ENCODE measurements at places on chromosomes 5 and 9. TPM values are rescaled to one million over a fixed set of nuclear protein-coding genes. Genes with fewer than 3 reads are reported as not detected.
A peak's percentile ranks its signal among the peaks of the same experiment; 100 is the strongest.

The TLR4 gene
- total RNA-seq, result 23.0 TPM

DNA sequence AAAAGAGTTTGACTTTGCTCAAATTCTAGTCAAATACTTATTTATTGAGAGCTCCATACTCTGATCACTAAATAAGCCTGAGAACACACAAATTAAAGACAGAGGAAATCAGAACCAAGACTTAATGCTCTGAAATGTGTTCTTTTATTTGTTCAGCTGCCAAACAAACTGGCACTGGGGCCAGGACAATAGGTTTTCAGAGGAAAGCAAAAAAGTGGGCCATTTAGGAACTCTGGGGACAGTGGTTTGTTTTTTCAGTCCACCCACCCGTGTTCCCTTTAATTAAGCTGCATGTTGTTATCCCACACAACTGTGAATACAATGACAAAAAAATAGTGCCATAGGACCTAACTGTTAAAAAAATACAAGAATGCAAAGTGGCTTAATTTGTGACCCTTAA lies 95.4 kb upstream of the RETREG1 start:
- no peaks in the 10 kb centered on the region for H3K36me3 ChIP-seq
- no peak overlapping the region for H3K27ac ChIP-seq
- H3K4me3 ChIP-seq, result no peak overlapping the region
- DNase-seq, result no peak

- H3K36me3 ChIP-seq, result no peaks in the 10 kb centered on the region
- H3K4me1 ChIP-seq, result no peaks in the 10 kb centered on the region
- no peaks in the 10 kb centered on the region for H3K27me3 ChIP-seq
- H3K27ac ChIP-seq, result no peak overlapping the region
- DNase-seq, result no peak
- no peak overlapping the region for H3K4me3 ChIP-seq
Observed at GRCh38 chr5:17065458-17065857, 129.4 kb upstream of the MYO10 start.

- peaks cover 13% of the 10 kb centered on the region for H3K27me3 ChIP-seq
- no peak overlapping the region for H3K4me3 ChIP-seq
- DNase-seq, result no peak
Observed at GRCh38 chr5:33944543-33945132, 8.5 kb downstream of the RXFP3 start.

- no peak overlapping the region for H3K4me3 ChIP-seq
- no peaks in the 10 kb centered on the region for H3K4me1 ChIP-seq
- DNase-seq, result no peak
Observed at GRCh38 chr5:123524146-123524545, 12.2 kb downstream of the CSNK1G3 start.

The ADAMTS6 gene
- 1.4 TPM for total RNA-seq

GRCh38 chr5:158390577-158390976 lies 531.6 kb upstream of the CLINT1 start:
- H3K27me3 ChIP-seq, result no peaks in the 10 kb centered on the region
- H3K4me1 ChIP-seq, result no peaks in the 10 kb centered on the region
- no peak overlapping the region for H3K27ac ChIP-seq
- no peak for DNase-seq
- H3K4me3 ChIP-seq, result no peak overlapping the region
- no peaks in the 10 kb centered on the region for H3K36me3 ChIP-seq

GRCh38 chr9:95127249-95128176 lies 190.0 kb downstream of the FANCC start:
- no peak overlapping the region for H3K27ac ChIP-seq
- peak overlapping the region; percentile 25 for H3K4me3 ChIP-seq
- H3K4me1 ChIP-seq, result no peaks in the 10 kb centered on the region
- no peaks in the 10 kb centered on the region for H3K36me3 ChIP-seq

DNA sequence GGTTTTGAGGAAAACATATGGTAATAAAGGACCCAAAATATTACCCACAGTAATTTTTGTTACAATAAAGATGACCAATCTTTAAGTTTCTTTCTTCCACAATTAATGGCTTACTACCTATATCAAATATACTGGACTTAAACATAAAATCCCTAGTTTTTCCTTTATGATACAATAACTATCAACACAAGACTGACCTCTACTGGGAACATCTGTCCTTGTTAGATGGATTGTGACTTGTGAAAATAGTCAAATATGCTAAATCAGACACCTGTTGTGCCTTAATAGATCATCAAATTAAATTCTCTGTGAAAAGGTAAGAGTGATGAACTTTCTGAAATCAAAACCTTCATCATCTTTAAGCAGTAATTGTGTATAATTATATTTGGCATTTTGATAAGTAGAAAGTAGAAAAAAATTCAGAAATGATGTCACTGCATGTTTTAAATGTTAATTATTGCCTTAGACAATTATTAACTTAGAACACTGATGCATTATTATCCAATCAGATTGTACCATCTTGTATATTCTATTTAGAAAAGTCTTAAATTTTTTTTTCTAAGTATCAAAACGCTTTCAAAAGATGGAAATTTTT lies 113.6 kb downstream of the DEPDC1B start:
- H3K36me3 ChIP-seq, result no peaks in the 10 kb centered on the region
- H3K27ac ChIP-seq, result no peak overlapping the region
- H3K4me3 ChIP-seq, result no peak overlapping the region
- no peaks in the 10 kb centered on the region for H3K4me1 ChIP-seq
- no peaks in the 10 kb centered on the region for H3K27me3 ChIP-seq
- DNase-seq, result no peak

GRCh38 chr9:1946526-1947283 lies 68.4 kb upstream of the SMARCA2 start:
- H3K27me3 ChIP-seq, result no peaks in the 10 kb centered on the region
- H3K4me1 ChIP-seq, result no peaks in the 10 kb centered on the region
- no peak overlapping the region for H3K4me3 ChIP-seq

The CNTNAP3B gene
- 52.4 TPM for total RNA-seq

DNA sequence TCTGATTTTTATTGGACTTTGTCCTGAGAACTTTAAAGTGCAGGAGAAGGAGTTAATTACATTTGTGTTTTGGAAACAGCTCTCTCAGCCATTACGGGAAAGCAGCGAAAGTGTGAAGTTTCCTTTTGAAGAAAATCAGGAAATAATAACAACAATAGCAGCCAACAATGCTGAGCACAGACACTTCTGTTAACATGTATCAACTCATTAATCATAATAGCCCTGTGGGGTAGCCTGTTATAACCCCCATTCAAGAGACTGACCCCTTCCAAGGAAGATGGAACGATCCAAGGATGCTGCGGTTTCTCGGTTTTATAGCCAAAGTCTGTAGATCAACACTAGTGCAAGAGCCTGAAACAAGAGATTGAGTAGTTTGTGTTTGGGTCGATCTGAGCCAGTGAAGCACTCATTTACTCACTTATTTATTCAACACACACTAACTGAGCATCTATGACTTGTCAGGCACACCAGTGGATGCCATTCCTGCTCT lies 195.5 kb downstream of the DRD1 start:
- no peaks in the 10 kb centered on the region for H3K36me3 ChIP-seq
- no peak overlapping the region for H3K4me3 ChIP-seq
- DNase-seq, result no peak
- no peaks in the 10 kb centered on the region for H3K4me1 ChIP-seq
- H3K27ac ChIP-seq, result no peak overlapping the region

The UTP15 gene
- 39.0 TPM for total RNA-seq
